ENCODE measurements at places on chromosomes 5 and 9.

DNA sequence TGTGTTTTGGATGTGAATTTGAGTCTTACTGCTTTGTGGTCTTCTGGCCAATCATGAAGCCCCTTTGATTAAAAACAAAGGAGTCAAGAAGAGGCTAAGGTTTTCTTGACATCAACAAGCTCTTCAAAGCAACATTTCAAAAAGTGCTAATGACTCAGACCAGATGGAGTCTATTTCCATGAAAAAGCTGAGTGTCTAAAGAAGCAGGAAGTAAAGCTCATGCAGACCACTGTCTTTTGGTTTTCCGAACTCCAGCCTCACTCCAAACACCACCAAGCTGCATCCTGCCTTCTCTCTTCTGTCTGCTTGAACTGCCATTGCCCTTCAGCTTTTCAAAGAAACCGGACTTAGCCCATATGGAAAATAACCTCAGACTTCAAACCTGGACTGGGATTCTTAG, 115.2 kb downstream of the PRDM6 start:
- no peak for DNase-seq

- no peak for DNase-seq
Observed at GRCh38 chr9:129118799-129119198, 7.6 kb downstream of the PTPA start.

DNA sequence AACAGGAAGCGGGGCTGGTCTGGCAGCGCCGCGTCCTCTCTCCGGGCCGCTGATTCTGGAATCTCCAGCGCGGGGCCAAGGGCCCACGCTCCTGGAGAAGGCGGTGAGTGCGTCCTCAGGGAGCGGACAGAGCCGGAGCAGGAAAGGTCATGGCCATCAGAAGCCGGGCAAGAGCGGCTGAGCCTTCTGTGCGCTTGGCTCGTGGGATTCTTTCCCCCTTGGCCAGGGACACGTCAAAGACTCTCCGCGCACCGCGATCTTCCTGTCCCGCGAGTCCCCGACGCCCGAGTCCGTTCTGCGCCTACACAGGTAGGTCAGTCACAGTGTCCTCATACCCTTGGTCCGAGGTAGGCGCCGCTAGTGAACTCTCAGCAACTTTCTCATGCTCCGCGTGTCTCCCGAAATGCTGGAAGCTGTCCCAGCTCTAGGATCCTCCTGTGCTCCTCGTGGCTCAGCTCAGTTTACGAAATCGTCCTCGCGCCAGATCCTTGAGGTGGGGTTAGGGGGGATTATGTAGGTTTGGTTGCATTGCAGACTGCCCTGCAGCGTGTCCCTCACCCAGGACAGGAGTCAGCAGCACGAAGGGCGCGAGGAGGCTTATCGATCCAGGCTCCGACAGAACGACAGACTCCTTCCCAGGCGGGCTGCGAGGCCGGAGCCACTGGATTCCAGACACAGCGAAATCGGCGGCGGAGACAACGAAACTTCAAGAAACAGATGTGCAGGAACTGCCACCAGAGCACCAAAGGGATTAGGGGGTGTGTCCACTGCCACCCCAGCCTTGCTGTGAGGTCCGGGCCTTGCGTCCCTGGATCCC, 8.7 kb downstream of the LHX6 start:
- no peak for DNase-seq

GRCh38 chr9:35579130-35579529, 25.9 kb upstream of the TESK1 start:
- no peak for DNase-seq

DNA sequence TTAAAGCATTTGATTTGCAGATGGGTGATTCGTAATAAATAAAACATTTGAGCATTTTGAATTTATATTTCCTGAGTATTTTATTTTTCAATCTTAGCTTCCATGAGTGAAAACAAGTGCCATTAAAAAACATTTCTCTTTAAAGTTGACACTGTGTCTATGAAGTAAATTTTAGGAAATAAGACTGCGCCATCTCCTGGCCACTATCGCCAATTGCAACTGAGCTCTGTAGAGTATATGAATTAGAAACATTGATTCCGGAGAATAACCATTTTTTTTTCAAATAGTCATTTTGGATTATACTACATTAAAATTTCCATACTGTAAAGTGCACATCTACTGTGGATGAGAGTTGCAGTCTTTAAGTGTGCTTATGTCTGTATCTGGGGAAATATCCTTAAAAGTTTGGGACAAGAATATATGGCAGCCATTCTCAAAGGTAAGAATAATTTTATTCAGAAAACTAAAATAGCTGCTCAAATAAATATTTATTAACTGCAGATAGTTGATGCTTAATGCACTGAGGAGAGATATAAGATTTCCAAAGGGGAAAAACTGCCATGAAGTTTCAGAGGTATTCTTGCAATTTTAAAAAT, 5.9 kb downstream of the DMRTA1 start:
- peak; percentile 47 for DNase-seq

- DNase-seq: peak; percentile 79
Observed at GRCh38 chr9:82923092-82923911, 139.6 kb downstream of the RASEF start.

GRCh38 chr5:71893451-71893850, 174.4 kb downstream of the CARTPT start:
- no peak for DNase-seq

GRCh38 chr5:90473396-90474234, 956 bp downstream of the MBLAC2 start:
- peak; percentile 29 for DNase-seq

GRCh38 chr9:93447655-93448054, 3.8 kb upstream of the FAM120A start:
- no peak for DNase-seq

GRCh38 chr5:174690271-174690670, 34.1 kb upstream of the MSX2 start:
- peak; percentile 90 for DNase-seq

DNA sequence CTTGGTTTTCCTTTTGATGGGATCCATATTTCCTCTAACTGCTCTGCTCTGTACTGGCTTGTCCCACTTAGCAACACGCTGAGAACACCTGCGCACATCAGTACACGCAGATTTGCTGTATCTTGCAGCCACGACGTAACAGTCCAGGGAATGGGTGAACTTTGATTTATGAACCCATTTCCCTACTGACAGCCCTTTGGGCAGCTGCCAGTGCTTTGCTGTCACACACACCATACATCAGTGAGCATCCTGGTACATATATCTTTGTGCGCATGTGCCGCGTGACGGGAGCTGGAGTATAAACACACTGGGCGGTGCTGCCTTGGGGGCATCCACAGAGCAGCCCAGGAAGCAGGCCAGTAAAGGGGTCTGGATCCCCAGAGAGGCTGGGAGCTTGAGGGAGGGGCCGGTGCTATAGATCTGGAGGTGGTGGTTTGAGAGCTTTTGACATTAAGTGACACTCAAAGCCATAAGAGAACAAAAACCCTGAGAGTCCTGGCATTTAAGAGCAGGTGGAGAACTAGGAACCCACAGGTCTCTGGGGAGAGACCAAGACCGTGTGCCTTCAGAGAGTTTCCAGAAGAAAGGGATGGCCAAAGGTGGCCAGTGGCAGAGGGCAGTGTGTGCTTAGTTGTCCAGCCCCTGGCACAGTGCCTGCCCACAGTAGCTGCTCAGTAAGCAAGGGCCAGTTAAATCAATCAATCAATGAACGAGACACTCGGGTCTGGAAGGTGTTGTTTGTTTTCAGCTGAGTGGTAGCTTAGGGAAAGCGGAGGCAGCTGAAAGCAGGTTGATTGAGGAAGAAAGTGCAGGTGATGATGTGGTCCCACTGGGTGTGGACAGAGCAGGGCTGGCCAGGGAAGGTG, 53.7 kb downstream of the LMX1B start:
- DNase-seq: no peak

GRCh38 chr9:115733318-115734110, 420.1 kb upstream of the PAPPA start:
- peak; percentile 29 for DNase-seq

- DNase-seq: no peak
Observed at GRCh38 chr5:157533011-157533481, 42.5 kb downstream of the ADAM19 start.

- peak; percentile 91 for DNase-seq
Observed at GRCh38 chr9:88399966-88400365, 11.7 kb downstream of the SPIN1 start.

DNA sequence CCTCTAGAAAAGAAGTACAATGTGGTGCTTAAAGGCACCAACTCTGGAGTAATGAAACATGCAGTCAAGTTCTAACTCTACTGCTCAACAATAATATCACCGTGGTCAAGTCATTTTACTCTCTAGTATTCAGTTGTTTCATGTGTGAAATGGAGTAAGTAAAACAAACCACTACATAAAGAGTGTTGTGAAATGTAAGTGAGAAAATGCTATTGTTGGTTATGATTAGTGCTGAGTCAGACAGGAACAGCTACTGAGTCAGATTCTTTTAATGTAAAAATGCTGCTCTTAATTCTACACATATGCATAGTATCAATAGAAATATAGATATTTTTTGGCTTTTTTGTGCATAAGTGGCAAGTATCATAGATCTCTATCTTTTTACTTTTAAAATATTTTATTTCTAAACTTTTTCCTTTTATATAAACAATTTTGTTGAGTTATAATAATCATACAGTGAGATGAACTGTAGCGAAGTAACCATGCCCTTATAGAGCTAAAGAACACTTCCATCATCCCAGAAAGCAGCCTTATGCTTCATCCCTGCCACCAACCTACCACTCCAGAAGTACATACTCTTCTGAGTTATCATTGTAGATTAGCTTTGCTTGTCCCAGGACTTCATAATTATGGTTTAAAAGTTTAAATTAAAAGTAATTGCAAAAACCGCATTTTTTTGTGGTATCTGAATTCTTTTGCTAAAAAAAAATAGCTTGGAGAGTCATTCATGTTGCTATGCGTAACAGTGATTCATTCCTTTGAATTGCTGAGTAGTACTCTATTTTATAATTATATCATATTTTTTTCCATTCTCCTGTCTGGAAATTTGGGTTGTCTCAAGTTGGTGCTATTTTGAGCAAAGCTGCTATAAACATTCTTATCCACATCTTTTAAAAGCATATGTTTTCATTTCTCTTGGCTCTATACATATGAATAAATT, 548.2 kb upstream of the CLINT1 start:
- DNase-seq: peak; percentile 42

- DNase-seq: no peak
Observed at GRCh38 chr5:6837519-6838110, 124.4 kb downstream of the TENT4A start.

- no peak for DNase-seq
Observed at GRCh38 chr5:80740999-80741398, 86.2 kb upstream of the DHFR start.

DNA sequence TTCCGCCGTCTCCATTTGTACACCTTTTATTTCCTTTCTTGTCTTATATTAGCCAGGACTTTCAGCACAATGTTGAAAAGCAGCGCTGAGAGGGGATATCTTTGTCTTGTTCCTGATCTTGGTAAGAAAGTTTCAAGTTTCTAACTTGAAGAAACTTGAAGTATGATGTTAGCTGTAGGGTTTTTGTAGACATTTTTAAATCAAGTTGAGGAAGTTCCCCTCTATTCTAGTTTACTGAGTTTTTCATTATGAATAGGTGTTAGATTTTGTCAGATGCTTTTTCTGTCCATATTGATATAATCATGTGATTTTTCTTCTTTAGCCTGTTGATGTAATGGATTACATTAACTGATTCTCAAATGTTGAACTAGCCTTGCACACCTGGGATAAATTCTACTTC, 425.7 kb downstream of the PIK3R1 start:
- DNase-seq: no peak

DNA sequence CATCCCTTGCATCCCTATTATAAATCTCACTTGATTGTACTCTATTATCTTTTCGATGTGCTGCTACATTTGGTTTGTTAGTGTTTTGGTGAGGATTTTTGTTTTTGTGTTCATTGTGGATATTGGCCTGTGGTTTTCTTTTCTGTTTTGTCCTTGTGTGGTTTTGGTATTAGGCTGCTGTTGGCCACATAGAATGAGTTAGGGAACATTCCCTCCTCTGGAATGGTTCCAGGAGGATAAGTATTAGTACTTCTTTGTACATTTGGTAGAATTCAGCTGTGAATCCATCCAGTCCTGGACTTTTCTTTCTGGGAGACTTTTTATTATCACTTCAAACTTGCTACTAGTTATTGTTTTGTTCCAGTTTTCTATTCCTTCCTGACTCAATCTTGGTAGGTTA, 287.2 kb downstream of the CWC27 start:
- DNase-seq: peak; percentile 43

GRCh38 chr9:14741369-14741768, 18.8 kb upstream of the CER1 start:
- no peak for DNase-seq

- DNase-seq: no peak
Observed at GRCh38 chr5:103410172-103410571, 151.6 kb downstream of the MACIR start.

DNA sequence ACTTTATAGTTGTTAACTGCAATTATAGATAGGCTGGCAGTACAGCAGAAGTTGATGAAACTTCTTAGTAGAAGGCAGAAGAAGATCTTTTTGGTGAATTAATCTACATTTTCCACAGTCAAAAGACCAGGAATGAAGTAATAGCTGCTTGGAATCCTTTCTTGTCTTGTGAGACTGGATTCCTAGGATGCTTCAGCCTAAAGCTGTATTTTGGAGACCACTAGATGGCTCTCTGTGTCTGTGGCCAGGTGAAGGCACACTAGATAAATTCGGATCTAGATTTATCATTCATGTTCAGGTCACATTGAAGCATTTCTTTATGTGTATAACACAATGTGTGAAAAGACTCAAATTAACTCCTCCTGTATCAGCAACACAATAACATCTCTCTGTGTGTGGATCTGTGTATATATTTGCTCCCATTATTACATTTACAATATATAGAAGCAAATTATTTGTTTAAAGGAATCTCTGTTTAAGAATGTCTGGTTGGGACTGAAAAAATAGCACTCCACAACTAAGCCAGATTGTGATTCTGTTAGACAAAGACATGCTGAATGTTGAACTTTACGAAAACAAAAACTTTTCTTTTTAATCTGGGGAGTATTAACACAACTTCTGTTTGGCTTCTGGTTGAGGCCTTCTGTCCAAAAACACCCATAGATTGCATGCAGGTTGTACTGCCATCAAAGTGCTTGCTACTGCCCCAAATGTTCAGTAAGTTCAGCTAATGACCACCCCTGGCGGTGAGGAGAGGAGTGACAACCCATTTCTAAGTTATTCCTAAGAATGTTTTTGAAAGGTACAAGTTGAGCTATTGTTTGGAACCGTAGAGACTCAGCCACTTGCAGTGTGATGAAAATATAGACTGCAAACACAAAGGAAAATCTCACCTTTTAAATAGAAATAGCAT, 10.6 kb downstream of the GRIN3A start:
- peak; percentile 20 for DNase-seq

- DNase-seq: peak; percentile 93
Observed at GRCh38 chr5:40383749-40384651, 295.7 kb upstream of the PTGER4 start.

DNA sequence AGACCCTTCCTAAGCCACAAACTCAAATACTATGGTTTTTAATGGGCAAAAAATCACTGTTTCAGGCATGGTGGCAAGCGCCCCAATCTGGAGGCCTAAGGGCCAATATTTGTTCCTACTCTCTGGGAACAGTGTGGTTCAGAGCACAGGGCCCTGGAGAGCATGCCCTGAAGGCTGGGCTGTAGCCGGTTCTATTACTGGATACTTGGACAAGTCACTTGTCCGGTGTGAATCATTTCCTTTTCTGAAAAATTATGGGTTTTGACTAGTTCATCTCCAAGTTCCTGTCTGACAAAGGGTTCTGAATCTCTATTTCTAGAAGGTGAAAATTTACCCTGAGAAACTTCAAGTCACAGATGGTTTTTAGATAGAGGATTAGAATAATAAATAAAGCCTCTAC, 75.0 kb downstream of the OTULIN start:
- peak; percentile 87 for DNase-seq
